ENCODE measurements at places on chromosomes 7 and 10.

GRCh38 chr7:51455948-51456347 lies 139.3 kb upstream of the COBL start:
- no peaks in the 10 kb centered on the region for H3K36me3 ChIP-seq
- DNase-seq = no peak
- no peaks in the 10 kb centered on the region for H3K27me3 ChIP-seq
- H3K4me1 ChIP-seq = no peaks in the 10 kb centered on the region
- no peak overlapping the region for H3K27ac ChIP-seq
- no peak overlapping the region for H3K4me3 ChIP-seq

GRCh38 chr7:131900785-131901287 lies 344.4 kb upstream of the PODXL start:
- DNase-seq = no peak
- H3K27me3 ChIP-seq = peaks cover 2% of the 10 kb centered on the region
- H3K4me3 ChIP-seq = no peak overlapping the region
- peaks cover 10% of the 10 kb centered on the region for H3K4me1 ChIP-seq
- no peak overlapping the region for H3K27ac ChIP-seq

DNA sequence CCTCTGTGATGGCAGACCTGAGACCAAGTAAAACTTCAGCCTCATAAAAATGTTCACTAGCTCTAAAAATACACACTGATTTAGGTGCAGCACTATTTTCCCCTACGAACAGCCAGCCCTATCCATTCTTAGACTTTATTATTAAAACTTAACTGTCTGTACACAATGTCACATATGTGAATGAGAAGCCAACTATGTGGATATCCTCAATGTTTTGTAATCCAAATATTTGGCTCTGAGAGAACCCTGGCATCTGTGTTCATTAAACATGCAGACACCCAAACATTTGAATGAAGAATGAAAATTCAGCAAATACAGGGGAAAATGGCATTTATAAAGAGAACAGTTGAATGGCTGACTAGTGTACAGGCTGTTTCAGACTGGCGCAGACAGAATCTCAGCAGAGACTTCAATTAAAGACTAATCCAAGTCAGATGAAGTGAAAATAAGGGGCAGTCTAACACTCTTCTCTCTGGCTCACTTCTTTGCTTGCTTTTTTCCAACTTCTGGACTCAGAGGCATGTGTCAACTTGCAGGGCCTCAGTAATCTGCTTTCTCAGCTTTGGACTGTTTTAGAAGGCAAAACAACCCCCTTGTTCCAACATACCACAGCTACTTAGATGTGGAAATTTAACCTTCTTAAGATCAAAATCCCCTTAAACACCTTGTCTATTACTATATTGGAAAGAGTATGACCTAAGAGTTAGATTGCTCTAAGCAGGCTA lies 47.4 kb upstream of the FAM180A start:
- no peak for DNase-seq
- H3K4me3 ChIP-seq = no peak overlapping the region
- peaks cover 3% of the 10 kb centered on the region for H3K4me1 ChIP-seq

GRCh38 chr10:52979295-52979990 lies 206.9 kb upstream of the MBL2 start:
- H3K27me3 ChIP-seq = no peaks in the 10 kb centered on the region
- no peaks in the 10 kb centered on the region for H3K4me1 ChIP-seq
- no peak for DNase-seq
- H3K36me3 ChIP-seq = no peaks in the 10 kb centered on the region

DNA sequence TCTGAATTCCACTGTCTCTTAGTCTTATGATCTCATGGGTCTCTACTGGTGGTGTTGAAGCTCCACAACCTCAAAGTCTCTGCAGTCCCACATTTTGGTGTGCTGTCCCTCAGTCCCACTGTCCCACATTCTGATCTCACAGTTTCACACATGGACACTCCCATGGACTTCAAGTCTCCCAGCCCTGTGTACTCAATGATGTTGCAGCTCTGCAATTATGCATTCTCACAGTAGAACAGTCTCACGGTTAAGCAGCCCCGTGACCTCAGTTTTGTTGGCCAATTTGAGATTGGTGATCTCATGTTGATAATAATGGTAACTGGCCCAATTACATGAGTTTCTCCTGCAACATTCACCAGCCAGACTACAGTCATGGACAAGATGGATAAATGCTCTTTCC lies 109.4 kb downstream of the ODAD2 start:
- H3K36me3 ChIP-seq = no peaks in the 10 kb centered on the region
- H3K27ac ChIP-seq = no peak overlapping the region
- peaks cover 10% of the 10 kb centered on the region for H3K27me3 ChIP-seq
- DNase-seq = no peak

DNA sequence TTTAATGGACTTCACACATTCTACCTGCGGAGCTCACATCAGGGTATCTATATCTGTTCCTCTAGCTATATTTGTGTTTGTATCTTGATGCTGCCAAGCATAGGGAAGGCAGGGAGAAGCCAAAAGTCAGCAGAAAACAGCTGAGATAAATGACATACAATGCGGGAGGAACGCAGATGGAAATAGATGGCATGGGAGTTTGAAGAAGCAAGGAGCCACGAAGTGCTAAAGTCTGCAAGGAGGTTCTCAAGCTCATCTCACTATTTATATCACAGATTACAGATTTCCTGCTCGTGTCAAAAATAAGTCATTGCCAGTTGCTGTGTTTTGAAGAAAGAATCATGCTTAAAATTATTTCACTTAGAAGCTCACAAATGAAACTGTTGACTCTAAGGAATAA lies 180.5 kb downstream of the DPP6 start:
- H3K27me3 ChIP-seq = no peaks in the 10 kb centered on the region
- DNase-seq = no peak
- H3K4me3 ChIP-seq = no peak overlapping the region
- H3K36me3 ChIP-seq = no peaks in the 10 kb centered on the region
- H3K4me1 ChIP-seq = no peaks in the 10 kb centered on the region
- no peak overlapping the region for H3K27ac ChIP-seq
